Aorta (tissue), 5 donors: ENCODE measurements at places on chromosomes 7 and 10.

GRCh38 chr10:18044976-18045720, 93.4 kb downstream of the SLC39A12 start:
- H3K4me1 ChIP-seq, result peaks cover 2% of the 10 kb centered on the region
- no peak overlapping the region for H3K27ac ChIP-seq
- no peaks in the 10 kb centered on the region for H3K36me3 ChIP-seq
- no peak for DNase-seq

- no peak overlapping the region for H3K27ac ChIP-seq
- no peaks in the 10 kb centered on the region for H3K27me3 ChIP-seq
- H3K4me3 ChIP-seq, result no peak overlapping the region
- no peaks in the 10 kb centered on the region for H3K36me3 ChIP-seq
- H3K4me1 ChIP-seq, result no peaks in the 10 kb centered on the region
Observed at GRCh38 chr10:26555719-26556368, 117.7 kb downstream of the APBB1IP start.

- no peaks in the 10 kb centered on the region for H3K27me3 ChIP-seq
- no peak overlapping the region for H3K4me3 ChIP-seq
- H3K4me1 ChIP-seq, result no peaks in the 10 kb centered on the region
- no peaks in the 10 kb centered on the region for H3K36me3 ChIP-seq
Observed at GRCh38 chr10:82932451-82932850, 1057.5 kb downstream of the NRG3 start.

DNA sequence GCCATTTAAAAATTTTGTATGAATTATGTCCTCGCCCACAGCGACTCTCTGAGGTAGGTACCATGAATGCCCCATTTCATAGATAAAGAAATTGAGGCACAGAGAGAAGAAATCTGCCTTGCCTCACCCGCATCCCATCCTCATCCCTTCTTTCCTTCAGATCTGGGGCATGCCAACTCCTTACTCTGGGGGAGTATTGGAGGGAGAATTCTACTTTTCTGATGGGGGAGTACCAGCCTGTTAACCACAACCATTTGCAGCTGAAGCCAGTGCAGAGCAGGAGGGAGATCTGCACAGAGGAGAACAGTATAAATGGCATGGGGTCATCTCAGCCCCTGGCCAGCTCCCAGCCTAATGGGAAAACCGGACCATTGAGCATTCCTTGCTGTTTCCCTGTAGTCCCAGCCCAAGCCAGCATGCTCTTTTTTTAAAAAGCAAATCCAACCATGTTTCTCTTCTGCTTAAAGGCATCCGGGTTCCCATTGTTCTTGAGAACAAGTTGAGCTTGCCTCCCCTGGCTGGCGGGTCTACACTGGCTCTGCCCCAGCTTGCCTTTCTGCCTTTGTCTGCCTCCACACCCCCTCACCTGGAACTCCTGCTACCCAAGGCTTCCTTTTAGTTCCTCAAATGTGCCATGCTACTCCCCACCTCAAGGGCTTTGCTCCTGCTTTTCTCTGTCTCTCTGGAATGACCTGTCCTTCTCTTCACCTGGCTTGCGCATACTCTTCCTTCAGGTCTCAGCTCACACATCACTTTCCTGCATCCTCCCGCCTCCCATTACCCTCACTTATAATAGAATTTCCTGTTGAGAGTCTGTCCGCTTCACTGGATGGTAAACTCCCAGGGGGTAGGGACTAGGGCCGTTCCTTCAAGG, 8.8 kb upstream of the ZNF503 start:
- H3K27ac ChIP-seq, result peak overlapping the region; percentile 21
- no peaks in the 10 kb centered on the region for H3K27me3 ChIP-seq
- no peaks in the 10 kb centered on the region for H3K4me1 ChIP-seq

DNA sequence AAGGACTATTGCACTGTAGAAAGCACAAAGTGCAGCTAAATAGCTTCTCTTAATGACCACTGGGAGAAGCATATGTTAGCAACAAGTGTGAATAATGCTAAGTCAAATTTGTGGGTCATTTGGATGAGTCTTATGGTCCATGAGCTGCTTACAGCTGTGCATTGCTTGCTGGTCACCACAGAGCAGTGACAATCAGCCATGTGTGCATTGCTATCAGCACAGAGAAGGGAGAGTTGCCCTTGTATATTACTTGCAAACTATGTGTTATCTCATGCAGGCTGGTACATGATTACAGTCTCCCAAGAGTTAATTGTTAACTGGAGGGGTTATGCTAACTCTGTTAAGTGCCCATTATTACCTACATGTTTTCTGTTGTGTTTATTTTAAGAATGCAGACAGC, 25.7 kb downstream of the MRPS33 start:
- no peaks in the 10 kb centered on the region for H3K4me1 ChIP-seq
- no peaks in the 10 kb centered on the region for H3K27me3 ChIP-seq
- H3K27ac ChIP-seq, result no peak overlapping the region
- no peak for DNase-seq
- no peak overlapping the region for H3K4me3 ChIP-seq
- H3K36me3 ChIP-seq, result no peaks in the 10 kb centered on the region

DNA sequence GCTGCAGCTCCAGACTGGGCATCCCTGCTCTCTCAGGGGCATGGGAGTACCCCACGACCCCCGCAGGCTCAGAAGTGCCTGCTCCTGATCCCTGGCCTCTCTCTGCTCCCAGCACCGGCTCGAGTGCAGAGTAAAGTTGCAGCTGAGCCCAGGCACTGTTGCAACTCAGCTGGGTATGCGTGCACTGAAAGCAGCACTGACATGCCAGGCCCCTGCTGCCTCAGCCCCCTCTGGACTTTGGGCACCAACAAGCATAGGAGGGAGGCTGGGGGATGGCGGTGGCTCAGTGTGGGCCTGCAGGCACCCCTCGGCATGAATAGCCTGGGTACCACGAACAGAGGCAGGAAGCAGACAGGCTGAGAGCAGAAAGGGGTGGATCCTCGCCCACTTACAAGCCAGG, 295.3 kb downstream of the GRM8 start:
- no peak overlapping the region for H3K4me3 ChIP-seq
- H3K27ac ChIP-seq, result no peak overlapping the region
- no peaks in the 10 kb centered on the region for H3K36me3 ChIP-seq
- no peaks in the 10 kb centered on the region for H3K4me1 ChIP-seq

- H3K4me3 ChIP-seq, result no peak overlapping the region
- no peak for DNase-seq
- no peak overlapping the region for H3K27ac ChIP-seq
Observed at GRCh38 chr10:125555267-125555666, 127.7 kb downstream of the TEX36 start.

- no peaks in the 10 kb centered on the region for H3K27me3 ChIP-seq
- no peaks in the 10 kb centered on the region for H3K4me1 ChIP-seq
- no peaks in the 10 kb centered on the region for H3K36me3 ChIP-seq
- no peak overlapping the region for H3K4me3 ChIP-seq
- H3K27ac ChIP-seq, result no peak overlapping the region
Observed at GRCh38 chr7:28266402-28266801, 85.8 kb upstream of the JAZF1 start.

- H3K4me1 ChIP-seq, result no peaks in the 10 kb centered on the region
- H3K27ac ChIP-seq, result no peak overlapping the region
- DNase-seq, result no peak
- H3K36me3 ChIP-seq, result no peaks in the 10 kb centered on the region
- H3K4me3 ChIP-seq, result no peak overlapping the region
- no peaks in the 10 kb centered on the region for H3K27me3 ChIP-seq
Observed at GRCh38 chr10:43594944-43595589, 11.2 kb upstream of the ZNF485 start.

DNA sequence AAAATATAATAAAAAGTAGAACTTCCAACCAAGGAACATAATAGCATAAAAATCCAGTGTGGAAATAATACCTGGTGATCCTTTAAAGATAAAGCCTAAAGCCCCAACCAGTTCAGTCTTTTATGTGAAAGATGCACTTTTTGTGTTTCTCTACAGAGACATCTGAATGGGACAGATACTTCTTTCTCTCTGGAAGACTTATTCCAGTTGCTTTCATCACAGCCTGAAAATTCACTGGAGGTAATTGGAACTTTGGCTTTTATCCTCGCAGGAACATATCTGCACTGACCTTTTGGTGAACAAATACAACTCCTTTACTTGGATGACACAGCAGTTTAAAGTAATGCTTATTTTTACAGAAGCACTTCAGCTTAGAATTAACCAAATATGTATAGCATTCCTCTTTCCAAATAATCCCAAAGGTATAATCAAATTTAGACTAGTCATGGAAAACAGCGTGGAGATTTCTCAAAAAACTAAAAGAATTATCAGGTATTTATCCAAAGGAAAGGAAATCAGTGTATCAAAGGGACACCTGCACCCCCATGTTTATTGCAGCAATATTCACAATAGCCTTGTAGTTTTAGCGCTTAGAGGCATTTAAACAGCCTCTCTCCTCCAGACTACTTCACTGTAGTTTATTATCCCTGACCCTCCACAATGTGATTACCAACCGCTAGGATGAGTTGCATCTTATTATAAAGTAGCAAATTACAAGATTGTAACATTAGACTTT, 16.8 kb downstream of the HNRNPA2B1 start:
- H3K36me3 ChIP-seq, result peaks cover 5% of the 10 kb centered on the region
- H3K4me1 ChIP-seq, result no peaks in the 10 kb centered on the region

GRCh38 chr10:71962901-71963300, 1.3 kb upstream of the CHST3 start:
- H3K4me3 ChIP-seq, result no peak overlapping the region
- peak overlapping the region; percentile 94 for H3K27ac ChIP-seq
- H3K36me3 ChIP-seq, result no peaks in the 10 kb centered on the region
- no peak for DNase-seq

DNA sequence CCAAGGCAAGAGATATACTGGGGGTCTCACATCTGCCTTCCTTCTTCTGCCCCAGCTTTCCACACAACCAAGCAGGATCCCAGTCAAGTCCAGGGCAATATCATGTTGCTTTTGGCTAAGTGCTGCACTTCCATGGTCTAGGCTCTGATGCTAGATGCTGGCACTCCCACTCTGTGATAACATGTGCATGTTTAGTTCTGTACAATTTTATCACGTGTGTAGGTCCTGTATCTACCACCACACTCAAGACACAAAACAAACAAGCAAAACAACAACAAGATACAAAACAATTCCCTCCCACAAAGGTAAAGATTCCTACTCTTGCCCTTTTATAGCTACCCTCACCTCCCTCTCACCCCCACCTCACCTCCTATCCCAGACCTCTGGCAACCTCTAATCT, 105.6 kb upstream of the HABP2 start:
- no peak overlapping the region for H3K4me3 ChIP-seq
- no peaks in the 10 kb centered on the region for H3K4me1 ChIP-seq
- no peaks in the 10 kb centered on the region for H3K36me3 ChIP-seq
- no peak overlapping the region for H3K27ac ChIP-seq

- no peaks in the 10 kb centered on the region for H3K36me3 ChIP-seq
- H3K4me1 ChIP-seq, result no peaks in the 10 kb centered on the region
- no peak overlapping the region for H3K4me3 ChIP-seq
- H3K27ac ChIP-seq, result no peak overlapping the region
- no peaks in the 10 kb centered on the region for H3K27me3 ChIP-seq
Observed at GRCh38 chr7:1609023-1609422, 39.2 kb upstream of the PSMG3 start.

DNA sequence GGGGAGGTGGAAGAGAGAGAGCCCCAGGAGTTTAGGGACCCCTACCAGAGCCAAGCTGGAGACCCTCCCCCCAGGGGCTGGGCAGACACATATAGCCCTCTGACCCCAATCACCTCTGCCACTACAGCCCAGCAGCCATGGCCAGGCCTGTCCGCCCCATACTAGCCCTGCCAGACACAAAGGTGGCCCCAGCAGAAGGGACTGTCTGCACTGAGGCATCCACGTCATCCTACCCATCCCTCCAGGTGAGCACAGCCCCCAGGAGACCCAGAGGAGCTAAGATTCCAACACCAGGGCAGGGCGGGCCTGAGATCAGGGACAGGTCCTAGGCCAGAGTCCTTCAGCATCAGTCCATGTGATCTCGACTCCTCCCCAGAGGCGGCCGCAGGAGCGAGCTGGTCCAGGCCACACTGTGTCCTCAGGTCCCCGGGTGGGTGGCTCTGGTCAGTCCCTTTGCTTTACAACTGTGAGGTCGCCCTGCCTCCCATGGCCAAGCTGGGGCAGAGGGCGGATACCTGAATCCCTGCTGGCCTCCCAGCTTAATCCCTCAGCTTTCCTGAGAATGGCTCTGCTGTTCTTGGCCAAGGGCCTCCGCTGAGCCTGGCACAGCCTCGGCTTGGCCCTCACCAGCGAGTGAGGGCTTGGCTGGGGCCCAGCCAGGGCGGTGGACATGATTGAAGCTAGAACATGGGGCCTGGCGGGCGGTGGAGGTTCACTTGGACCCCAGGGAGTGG, 14.3 kb upstream of the ELN start:
- no peak overlapping the region for H3K4me3 ChIP-seq
- H3K4me1 ChIP-seq, result peaks cover 2% of the 10 kb centered on the region
- peak; percentile 95 for DNase-seq
- no peaks in the 10 kb centered on the region for H3K36me3 ChIP-seq
- peak overlapping the region; percentile 99 for H3K27ac ChIP-seq
- H3K27me3 ChIP-seq, result no peaks in the 10 kb centered on the region

DNA sequence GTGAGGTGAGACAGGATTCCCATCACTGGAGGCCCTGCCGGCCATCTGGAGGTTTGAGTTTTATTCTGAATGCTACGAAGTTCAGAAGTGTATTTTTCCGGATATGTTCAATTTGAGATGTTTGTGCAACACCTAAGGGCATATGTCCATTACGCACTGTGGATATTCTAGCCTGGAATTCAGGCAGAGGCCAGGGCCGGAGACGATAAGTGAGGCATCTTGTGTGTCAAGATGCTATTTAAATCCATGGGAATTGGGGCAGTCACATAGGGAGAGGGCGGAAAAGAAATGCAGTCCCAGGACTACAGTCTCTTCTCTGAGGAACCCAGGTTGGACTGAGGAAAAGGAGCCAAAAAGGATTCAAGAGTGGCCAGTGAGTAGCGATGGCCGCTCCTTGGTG, 1.9 kb upstream of the SUV39H2 start:
- no peaks in the 10 kb centered on the region for H3K4me1 ChIP-seq
- no peaks in the 10 kb centered on the region for H3K36me3 ChIP-seq
- DNase-seq, result no peak
- H3K27ac ChIP-seq, result no peak overlapping the region
- no peak overlapping the region for H3K4me3 ChIP-seq
- no peaks in the 10 kb centered on the region for H3K27me3 ChIP-seq

GRCh38 chr7:32586291-32587221, 91.3 kb downstream of the AVL9 start:
- no peaks in the 10 kb centered on the region for H3K27me3 ChIP-seq
- no peak for DNase-seq
- no peak overlapping the region for H3K4me3 ChIP-seq
- peaks cover 5% of the 10 kb centered on the region for H3K4me1 ChIP-seq
- no peak overlapping the region for H3K27ac ChIP-seq

- no peak overlapping the region for H3K27ac ChIP-seq
- H3K27me3 ChIP-seq, result no peaks in the 10 kb centered on the region
- H3K4me1 ChIP-seq, result no peaks in the 10 kb centered on the region
- DNase-seq, result no peak
Observed at GRCh38 chr10:18649364-18649959, 1.9 kb downstream of the NSUN6 start.
